Stimulated activated CD8-positive, alpha-beta memory T cell treated with anti-CD3 and anti-CD28 coated beads, Interleukin-4, amount 100 ng/mL, for 1 hour (primary cell): ENCODE measurements at places on chromosomes 6 and 20.

DNA sequence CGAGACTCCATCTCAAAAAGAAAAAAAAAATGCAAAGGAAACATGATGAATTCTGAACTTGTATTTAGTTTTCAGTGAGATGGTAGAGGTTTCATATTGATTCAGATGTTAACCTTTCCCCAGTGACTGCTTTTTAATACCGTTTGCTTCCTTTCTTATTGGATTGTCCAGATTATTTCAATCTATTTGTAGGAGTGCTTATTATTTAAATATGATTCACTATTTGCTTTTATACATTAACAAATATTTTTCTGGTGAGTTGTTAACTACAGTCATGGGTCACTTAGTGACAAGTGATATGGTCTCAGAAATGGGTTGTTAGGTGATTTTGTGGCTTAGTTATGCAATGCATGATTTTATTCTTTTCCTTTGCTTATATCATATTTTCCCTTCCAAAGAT lies 8.4 kb downstream of the PI3 start:
- DNase-seq: no peak

DNA sequence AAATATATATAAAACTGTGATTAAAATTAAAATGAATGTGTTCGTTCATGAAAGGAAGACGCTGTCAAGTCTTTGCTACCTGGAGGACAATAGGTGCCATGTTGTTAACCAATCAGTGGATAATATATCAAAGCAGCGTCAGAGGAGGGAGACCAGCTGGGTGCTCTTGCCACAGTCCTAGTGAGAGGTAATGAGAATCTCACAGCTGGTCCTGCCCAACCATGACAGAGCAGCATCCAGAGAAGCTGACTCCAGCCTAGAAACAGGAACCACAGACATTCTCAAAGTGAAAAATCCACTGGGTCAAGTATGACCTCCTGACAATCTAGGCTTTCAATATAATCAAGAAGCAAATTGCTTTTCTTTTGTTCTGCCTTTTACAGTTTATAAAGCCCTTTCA lies 94.5 kb upstream of the LRFN2 start:
- DNase-seq: no peak

GRCh38 chr20:57414867-57415592 lies 23.8 kb downstream of the RBM38 start:
- no peak for DNase-seq

DNA sequence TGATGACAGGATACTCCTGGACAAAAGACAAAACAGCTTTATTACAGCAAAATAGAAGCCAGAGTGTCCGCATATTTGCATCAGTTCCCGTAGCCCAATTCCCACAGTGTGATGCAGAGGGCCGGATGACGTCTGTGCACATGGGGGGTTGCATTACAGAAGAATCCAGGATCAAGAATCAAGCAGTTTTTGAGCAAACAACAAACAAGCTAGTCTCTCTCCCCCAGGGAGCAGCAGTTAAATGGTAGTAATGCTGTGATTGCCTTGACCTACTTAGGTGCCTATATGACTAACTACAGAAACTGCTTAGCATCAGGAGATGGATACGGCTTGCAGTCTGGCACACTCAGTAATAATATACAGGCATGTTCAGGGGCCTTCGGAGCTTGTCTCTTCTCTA lies 3.2 kb upstream of the SDHAF4 start:
- no peak for DNase-seq

DNA sequence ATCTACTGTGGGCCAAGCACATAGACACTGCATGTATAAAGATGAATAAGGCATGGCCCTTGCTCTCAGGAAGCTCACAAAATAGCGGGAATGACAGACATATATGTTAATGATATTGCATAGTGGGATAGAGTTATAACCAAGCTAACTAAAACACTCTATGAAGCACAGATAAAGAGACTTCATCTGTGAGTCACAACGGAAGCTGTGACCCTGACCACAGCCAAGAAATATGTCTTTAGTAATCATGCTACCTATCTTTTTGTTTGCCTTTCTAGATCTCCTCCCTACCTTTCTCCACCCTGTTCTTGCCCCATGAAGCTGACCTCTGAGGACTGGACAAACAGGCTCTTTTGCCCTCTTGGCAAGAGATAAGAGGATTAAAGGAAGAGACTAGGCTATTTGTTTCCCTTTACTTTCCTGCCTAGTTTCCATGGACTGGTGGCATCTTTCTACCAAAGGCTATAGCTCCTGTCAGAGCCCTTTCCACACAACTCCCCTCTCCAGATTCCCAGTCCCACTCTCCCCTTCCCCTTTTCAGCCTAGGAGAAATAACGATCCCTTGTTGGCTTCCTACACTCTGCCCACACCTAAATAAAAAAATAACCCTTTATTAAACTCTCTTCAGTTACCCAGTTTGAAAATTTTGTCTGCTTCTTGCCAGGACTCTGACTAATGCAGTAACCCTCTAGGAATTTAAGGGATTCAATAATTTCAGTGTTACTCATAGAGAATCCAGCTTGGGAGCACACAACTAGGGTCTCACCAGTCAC lies 504.9 kb upstream of the MARCKS start:
- DNase-seq: no peak

DNA sequence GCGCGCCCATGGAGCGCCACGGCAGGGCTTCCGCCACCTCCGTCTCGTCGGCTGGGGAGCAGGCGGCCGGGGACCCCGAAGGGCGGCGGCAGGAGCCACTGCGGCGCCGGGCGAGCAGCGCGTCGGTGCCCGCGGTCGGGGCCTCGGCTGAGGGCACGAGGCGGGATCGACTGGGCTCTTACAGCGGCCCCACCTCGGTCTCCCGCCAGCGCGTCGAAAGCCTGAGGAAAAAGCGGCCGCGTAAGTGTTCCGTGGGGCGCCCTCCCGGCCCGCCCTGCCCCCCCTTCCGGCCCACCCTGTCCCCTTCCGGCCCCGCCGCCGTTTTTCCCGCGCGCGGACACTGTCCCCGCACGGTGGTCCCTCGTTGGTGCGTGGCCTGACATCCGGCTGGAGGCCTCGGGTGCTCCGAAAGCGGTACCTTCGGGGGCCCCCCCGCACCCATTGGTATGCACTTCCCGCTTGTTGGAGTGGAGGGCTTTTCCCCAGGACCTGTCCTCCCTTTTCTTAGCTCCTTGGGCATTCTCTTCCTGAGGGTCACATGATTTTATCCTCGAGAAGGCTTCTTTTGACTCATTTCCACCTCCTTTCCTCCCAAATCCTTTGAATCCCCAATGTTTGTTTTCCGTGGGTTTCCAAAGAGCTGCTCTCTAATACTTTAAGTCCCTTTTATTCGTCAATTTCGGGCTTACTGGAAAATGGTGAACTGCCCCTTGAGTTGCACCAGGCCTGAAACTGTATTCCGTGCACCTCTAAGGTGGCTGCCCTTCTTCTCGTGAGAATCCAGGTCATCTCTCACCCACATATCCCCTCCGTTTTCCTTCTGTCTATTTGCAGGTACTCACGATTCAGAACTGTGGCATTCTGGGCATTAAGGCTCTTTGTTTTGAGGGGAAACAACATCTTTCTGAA lies 556 bp downstream of the PANK2 start:
- peak; percentile 18 for DNase-seq

GRCh38 chr6:11410539-11411307 lies 126.8 kb upstream of the TMEM170B start:
- no peak for DNase-seq

DNA sequence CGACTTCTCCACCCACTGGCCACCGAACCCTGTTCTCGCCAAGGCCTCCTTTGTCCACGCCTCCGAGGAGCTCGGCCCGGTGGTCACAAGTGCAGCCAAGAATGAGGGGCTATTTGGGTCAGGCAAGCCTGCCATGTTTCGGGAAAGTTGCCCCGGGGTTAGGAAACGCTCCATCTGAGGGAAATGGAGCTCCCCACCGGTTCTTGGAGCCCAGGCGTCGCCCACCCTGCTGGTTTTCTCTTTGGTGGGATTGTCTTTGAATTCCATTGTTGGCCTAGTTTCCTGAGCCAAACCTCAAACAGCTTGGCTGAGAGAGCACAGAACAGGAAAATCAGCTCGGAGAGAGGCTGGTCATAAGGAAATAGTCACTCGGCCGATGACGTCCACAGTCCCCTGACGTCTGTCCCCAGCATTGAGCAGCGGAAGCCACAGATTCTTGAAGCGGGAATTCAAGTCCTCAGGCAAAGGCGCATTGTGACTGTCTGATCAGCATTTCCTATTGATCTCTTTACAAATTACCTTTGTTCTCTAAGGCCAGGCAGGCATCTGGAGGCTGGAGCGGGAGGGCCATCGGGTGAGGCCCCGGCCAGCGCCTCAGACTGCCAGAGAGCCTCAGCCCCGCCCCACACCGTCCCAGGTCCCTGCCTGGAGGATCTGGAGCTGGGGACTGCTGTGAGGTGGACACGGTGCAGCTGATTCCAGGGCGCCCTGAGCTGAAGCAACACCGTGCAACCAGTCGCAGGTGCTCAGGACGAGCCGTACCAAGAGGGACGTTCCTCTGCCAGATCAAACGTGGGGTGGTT lies 138.6 kb downstream of the DLL1 start:
- DNase-seq: no peak

DNA sequence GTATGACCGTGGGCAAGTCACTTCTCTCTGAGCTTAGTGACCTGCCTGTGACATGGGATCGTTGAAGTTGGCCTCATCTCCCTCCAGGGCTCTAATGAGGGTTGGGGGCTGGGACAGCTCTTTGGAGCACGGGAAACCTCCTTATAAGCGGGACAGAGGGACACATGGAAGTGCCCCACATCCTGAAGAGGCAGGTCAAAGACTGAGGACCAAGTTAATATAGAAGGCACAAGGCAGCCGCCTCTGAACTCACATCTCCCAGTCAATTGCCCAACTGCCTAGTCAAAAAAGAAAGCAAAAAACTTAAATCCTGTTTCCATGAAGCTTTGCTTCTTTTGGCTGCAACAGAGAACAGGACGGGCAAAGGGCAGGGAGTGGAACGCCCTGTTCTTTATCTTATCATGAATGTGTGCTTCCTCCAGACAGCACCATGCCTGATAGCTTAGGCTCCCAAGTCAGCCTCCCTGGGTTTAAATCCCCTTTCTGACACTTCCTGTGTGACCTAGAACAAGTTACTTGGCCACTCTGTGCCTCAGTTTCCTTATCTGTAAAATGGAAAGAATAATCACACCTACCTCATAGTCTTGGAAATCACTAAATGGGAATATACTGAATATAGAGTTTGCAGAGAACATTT lies 27.1 kb downstream of the LBP start:
- DNase-seq: no peak

GRCh38 chr20:20608041-20608440 lies 104.4 kb downstream of the RALGAPA2 start:
- no peak for DNase-seq

GRCh38 chr6:146526192-146526591 lies 17.4 kb upstream of the RAB32 start:
- no peak for DNase-seq

DNA sequence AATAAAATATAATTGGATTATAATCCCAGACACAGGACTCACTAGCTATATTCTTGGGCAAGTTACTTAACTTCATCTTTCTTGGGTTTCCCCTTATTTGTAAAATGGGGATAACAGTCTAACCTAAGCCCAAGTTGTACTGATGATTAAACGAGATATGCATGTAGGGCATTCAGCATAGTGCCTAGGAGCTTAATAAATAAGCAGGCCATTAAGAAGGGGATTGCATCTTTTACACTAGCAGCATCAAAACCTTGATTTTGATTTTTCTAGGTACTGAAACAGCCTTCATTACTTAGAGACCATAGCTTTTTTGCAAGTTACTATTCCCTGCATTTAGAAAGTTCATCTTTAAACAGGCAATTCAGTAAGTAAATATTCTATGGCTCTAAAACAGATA lies 2.2 kb upstream of the QKI start:
- no peak for DNase-seq

- no peak for DNase-seq
Observed at GRCh38 chr6:163455552-163455951, 41.0 kb downstream of the QKI start.

- DNase-seq: no peak
Observed at GRCh38 chr6:155311086-155311485, 3.2 kb downstream of the TFB1M start.

DNA sequence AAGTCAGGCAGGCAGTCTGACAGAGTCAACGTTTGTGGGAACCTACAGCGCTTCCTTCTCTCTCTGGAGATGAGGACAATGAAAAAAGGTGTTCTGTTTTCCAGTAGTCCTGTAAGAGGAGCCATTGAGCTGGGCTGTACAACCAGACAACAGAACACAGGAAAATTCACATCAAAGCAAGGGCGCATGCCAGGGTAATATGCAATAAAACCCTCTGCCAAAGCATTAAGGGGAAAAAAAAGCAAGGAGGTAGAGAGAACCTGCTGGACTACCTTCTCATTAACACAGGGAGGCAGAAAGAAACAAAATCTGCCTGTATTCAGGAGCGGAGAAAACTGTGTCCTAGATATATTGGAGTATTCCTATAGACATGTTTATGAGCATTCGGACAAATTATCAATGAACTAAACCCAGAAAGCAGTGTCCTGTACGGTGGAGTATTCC lies 1.3 kb downstream of the RNF24 start:
- no peak for DNase-seq

DNA sequence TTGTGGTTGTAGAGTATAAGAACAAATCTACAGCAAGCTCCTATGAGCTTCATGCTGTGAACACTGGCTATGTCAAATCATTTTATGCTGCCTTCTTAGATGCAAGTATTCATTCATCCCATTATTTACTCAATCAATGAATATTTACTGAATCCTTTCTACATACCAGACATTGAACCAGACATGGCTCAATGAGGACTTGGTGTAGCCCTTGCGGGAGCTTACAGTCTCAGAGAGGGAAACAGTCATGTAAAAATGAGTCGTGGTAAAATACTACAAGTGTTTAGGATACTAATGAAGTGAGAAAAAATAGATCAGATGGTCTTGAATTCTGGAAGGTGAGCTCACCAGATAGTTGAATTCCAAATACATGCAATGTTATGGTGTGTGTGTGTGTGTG lies 44.8 kb upstream of the ENPP1 start:
- DNase-seq: no peak

DNA sequence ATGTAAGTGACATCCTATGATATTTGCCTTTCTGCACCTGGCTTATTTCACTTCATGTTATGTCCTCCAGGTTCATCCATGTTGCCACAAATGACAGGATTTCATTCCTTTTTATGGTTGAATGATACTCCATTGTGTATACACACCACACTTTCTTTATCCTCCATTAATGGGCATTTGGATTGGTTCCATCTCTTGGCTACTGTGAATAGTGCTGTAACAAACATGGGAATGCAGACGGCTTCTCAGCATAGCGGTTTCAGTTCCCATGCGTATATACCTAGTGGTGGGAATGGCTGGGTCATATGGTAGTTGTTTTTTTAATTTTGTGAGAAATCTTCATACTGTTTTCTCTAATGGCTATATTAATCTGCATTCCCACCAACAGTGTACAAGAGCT lies 14.8 kb downstream of the MTHFD1L start:
- no peak for DNase-seq

GRCh38 chr6:157563611-157564284 lies 182.8 kb downstream of the ZDHHC14 start:
- DNase-seq: no peak
